B cell (primary cell): ENCODE measurements at places on chromosomes 12 and 14.
A peak's percentile ranks its signal among the peaks of the same experiment; 100 is the strongest.

GRCh38 chr12:104457746-104458693 is 1.3 kb downstream of the CHST11 start:
- H3K4me3 ChIP-seq: peak overlapping the region; percentile 99
- peak overlapping the region; percentile 71 for H3K27ac ChIP-seq
- H3K27me3 ChIP-seq: no peaks in the 10 kb centered on the region

- H3K4me3 ChIP-seq: no peak overlapping the region
- H3K27ac ChIP-seq: no peak overlapping the region
- DNase-seq: no peak
These were observed 124.2 kb downstream of the CACNA1C start for GRCh38 chr12:2177003-2177402.

DNA sequence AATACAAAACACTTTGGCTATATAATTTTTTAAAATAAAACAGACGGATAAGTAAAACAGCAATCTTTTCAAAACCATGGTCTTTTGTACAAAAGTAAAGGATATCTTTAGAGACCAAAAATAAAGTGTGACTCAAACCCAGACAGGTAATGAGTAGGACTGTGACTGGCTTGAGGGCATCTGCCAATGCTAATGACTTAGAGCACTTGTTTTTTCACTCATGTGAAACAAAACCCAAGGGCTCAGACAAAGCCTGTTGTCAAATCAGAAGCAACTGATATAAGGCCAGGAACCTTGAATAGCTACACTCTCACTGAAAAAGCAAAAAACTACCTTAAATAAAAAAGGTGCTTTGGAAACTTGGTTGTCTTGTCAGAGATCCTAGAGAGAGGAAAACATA is 357.4 kb downstream of the TMEM117 start:
- no peaks in the 10 kb centered on the region for H3K27me3 ChIP-seq
- no peak for DNase-seq
- no peak overlapping the region for H3K4me3 ChIP-seq
- H3K36me3 ChIP-seq: no peaks in the 10 kb centered on the region

DNA sequence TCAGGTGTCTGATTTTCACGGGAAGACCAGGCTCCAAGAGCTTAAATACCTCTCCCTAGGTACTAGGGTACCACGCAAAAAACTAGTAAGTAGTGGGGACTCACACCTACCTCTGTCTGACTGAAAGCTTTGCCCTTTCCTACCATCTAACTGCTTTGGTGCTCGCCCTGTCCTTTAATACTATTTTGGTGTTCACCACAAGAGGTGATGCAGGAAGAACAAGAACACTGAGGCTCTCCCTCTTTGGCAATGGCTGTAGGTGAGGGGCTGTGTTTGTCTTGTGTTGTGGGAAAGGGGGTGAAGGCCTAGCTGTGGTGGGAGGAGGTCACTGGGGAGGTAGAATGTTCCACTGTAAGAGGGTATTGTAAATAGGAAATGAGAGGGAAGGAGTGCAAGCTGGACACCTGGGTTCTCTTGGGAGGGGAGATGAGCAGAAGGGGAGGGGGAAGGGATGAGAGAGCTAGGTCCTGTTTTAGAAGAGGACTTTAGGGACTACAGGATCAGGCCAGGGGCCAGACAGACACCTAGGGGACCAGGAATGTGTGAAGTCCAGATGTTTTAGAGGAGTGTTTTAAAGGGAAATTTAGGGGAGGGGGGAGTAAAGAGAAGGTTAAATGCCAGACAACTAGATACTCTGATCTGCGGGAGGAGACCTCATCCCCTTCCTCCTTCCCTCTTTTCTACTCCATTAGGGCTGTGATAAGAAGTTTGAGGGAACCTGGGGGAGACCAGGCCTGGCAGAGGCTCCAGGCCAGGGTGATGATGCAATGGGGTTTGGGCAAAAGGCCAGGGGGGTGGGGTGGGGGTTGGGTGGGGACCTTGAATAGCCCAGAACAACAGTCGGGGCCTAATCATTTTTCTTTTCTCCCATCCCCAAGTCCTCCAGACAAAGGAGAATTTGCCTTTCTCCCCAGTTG is 2.1 kb downstream of the ITGA5 start:
- peak overlapping the region; percentile 7 for H3K27ac ChIP-seq
- peaks cover 82% of the 10 kb centered on the region for H3K4me1 ChIP-seq
- no peak for DNase-seq
- no peak overlapping the region for H3K4me3 ChIP-seq
- no peaks in the 10 kb centered on the region for H3K36me3 ChIP-seq

DNA sequence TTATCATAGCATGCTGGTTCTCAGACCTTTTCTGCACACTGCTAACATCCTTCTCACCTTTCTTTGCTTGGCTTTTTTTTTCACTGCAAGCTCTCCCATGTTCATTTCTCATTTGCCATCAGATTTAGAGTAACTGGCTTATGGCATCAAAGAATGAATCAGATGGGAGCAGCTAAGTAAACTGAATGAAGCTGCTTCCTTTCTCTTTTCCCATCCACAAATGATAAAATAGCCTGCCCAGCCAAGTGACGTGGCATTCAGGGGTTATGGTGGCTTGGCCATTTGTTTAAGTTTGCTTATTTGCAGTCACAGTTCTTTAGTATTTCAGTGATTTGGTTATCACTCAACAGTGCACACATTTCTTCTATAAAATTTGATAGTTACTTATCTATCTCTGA is 708.6 kb downstream of the DIO2 start:
- no peaks in the 10 kb centered on the region for H3K27me3 ChIP-seq
- no peak overlapping the region for H3K4me3 ChIP-seq
- H3K27ac ChIP-seq: no peak overlapping the region
- no peaks in the 10 kb centered on the region for H3K36me3 ChIP-seq

DNA sequence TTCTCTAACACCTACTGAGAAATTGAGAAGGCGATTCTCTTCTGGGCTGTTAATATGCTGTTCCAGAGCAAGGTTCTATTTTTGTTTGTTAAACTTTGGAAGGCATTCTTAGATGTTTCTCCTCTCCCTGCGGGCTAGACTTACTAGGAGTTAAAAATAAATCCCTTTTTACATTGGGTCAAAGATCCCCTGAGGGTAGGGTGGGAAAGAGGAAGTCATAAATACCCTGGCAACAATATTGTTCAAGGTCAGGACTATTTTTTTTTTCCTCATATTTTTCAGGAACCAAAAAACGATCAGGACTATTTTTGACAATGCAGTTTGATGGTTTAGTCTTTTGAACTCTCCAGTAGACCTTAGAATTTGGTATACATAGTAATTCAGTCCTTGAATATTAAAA is 12.0 kb upstream of the SLC2A14 start:
- DNase-seq: no peak
- H3K36me3 ChIP-seq: no peaks in the 10 kb centered on the region
- no peaks in the 10 kb centered on the region for H3K27me3 ChIP-seq
- H3K27ac ChIP-seq: no peak overlapping the region

GRCh38 chr12:6424008-6424347 is 20.8 kb upstream of the CD27 start:
- peak overlapping the region; percentile 35 for H3K27ac ChIP-seq
- DNase-seq: no peak
- H3K4me1 ChIP-seq: peaks cover 44% of the 10 kb centered on the region
- H3K36me3 ChIP-seq: no peaks in the 10 kb centered on the region

- H3K27me3 ChIP-seq: no peaks in the 10 kb centered on the region
- no peak for DNase-seq
- H3K4me3 ChIP-seq: no peak overlapping the region
- H3K36me3 ChIP-seq: no peaks in the 10 kb centered on the region
- no peaks in the 10 kb centered on the region for H3K4me1 ChIP-seq
- H3K27ac ChIP-seq: no peak overlapping the region
These were observed 67.7 kb upstream of the DCN start for GRCh38 chr12:91250273-91250665.

- H3K4me3 ChIP-seq: peak overlapping the region; percentile 74
- no peaks in the 10 kb centered on the region for H3K36me3 ChIP-seq
- H3K4me1 ChIP-seq: peaks cover 62% of the 10 kb centered on the region
- DNase-seq: peak; percentile 77
- H3K27ac ChIP-seq: peak overlapping the region; percentile 63
These were observed 2.7 kb downstream of the BHLHE41 start for GRCh38 chr12:26122061-26122680.

DNA sequence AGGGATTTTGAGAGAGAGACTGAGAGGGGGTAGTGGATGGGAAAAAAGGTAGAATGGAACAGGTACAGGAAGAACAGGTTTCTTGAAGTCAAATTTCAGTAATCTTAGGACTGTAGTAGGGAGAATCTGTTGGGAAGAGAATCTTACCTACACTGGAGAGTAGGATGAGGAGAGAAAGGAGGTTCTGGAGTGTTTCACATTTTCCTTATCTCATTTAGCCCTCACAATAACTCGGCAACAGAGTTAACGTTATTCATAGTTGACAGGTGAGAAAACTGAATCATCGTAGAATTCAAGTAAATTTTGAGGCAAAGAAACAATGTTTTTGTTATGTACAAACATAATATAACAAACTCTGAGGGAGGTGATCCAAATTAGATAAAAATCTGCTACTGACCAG is 17.2 kb upstream of the STRN3 start:
- no peaks in the 10 kb centered on the region for H3K4me1 ChIP-seq
- no peak for DNase-seq
- H3K36me3 ChIP-seq: no peaks in the 10 kb centered on the region
- H3K27me3 ChIP-seq: no peaks in the 10 kb centered on the region

DNA sequence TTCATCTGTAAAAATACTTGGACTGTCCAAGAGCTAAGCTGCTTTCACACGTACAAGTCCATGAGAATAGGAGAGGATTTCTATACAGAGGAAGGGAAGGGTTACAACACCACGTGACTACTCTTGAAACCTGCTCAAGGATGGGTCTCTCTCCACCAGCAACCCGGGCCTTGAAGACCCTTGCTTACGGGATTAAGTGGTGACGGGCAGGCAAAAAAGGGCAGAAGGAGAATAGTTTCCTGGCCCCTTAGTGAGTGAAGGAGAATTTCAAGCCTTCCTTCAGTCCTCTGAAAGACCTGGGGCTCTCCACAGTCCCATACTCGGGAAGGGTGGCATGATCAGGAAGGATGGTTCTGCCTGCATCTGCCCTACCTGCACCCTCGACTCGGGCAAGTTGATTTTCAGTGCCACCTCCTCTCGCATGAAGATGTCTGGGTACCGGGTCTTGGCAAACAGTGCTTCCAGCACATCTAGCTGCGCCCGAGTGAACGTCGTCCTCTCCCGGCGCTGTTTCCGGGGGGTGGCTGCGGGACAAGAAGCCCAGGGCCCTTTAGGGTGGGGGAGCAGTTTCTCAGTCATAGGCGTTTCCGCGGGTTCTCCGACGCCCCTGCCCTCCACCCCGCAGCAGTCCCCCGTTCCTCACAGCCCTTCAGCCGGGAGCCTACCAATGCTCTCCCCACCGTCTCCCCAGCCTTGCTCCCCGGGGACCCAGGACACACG is 6.3 kb downstream of the OTX2 start:
- H3K4me3 ChIP-seq: no peak overlapping the region
- H3K27ac ChIP-seq: no peak overlapping the region
- peaks cover 3% of the 10 kb centered on the region for H3K4me1 ChIP-seq

DNA sequence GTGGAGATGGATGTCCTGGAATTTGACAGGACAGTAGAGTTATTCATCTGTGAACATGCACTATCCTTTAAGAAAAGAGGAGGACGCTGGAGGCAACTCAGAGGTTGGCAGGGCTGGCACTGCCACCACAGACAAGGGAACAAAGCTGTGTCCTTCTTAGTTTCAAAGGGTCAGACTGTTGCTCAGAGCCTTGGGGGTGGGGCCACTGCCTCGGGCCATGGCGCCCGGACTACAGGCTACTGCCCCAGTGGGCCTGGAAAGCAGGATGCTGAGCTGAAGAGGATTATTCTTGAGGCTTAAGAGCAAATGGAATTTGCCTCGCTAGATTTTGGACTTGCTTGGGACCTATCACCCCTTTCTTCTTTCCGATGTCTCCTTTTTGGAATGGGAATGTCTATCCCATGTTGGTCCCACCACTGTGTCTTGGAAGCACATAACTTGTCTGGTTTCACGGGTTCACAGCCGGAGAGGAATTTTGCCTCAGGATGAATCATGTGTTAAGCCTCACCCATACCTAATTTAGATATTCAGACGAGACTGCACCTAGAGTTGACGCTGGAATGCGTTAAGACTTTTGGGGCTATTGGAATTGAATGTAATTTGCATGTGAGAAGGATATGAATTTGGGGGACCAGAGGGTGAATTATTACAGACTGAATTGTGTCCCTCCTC is 114.8 kb upstream of the RFLNA start:
- no peaks in the 10 kb centered on the region for H3K27me3 ChIP-seq
- no peak overlapping the region for H3K27ac ChIP-seq

GRCh38 chr12:47190271-47190750 is 110.6 kb upstream of the AMIGO2 start:
- H3K27ac ChIP-seq: no peak overlapping the region
- no peak overlapping the region for H3K4me3 ChIP-seq
- no peaks in the 10 kb centered on the region for H3K27me3 ChIP-seq
- peaks cover 62% of the 10 kb centered on the region for H3K4me1 ChIP-seq
- no peak for DNase-seq

DNA sequence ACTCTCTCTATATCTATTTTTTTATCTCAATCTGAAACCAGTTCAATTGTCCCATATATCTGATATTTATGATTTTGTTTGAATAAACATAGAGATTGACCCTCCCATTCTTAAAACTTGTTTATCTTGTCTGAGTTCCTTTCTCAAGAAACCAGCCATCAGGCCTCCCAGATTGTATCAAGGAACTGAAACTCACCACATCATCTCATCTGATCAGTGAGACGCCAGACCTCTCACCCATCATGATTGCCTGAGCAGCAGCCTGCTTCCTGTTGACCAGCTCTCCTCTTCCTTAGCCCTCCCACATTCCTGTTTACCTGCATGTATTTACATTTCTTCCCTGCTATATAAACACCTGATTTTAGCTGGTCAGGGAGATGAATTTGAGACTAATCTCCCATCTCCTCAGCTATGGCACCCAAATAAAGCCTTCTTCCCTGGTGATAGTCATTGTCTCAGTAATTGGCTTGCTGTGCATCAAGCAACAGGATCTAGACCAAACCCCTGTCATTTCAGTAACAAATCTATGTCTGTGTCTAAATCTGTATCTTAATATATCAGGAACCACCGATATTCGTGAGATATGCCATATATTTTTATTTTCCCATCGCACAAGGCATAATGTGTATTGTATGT is 323.6 kb downstream of the TMTC2 start:
- no peaks in the 10 kb centered on the region for H3K4me1 ChIP-seq
- no peak overlapping the region for H3K4me3 ChIP-seq
- no peaks in the 10 kb centered on the region for H3K36me3 ChIP-seq
- no peak for DNase-seq

GRCh38 chr14:35821564-35822411 is 4.3 kb upstream of the BRMS1L start:
- no peaks in the 10 kb centered on the region for H3K36me3 ChIP-seq
- H3K4me3 ChIP-seq: no peak overlapping the region
